ENCODE measurements at places on chromosomes 5 and 9.
A peak's percentile ranks its signal among the peaks of the same experiment; 100 is the strongest.

GRCh38 chr9:83440641-83441040, 97.6 kb downstream of the FRMD3 start:
- DNase-seq, result no peak

- no peak for DNase-seq
Measured at GRCh38 chr9:83444110-83444509, 94.1 kb downstream of the FRMD3 start.

DNA sequence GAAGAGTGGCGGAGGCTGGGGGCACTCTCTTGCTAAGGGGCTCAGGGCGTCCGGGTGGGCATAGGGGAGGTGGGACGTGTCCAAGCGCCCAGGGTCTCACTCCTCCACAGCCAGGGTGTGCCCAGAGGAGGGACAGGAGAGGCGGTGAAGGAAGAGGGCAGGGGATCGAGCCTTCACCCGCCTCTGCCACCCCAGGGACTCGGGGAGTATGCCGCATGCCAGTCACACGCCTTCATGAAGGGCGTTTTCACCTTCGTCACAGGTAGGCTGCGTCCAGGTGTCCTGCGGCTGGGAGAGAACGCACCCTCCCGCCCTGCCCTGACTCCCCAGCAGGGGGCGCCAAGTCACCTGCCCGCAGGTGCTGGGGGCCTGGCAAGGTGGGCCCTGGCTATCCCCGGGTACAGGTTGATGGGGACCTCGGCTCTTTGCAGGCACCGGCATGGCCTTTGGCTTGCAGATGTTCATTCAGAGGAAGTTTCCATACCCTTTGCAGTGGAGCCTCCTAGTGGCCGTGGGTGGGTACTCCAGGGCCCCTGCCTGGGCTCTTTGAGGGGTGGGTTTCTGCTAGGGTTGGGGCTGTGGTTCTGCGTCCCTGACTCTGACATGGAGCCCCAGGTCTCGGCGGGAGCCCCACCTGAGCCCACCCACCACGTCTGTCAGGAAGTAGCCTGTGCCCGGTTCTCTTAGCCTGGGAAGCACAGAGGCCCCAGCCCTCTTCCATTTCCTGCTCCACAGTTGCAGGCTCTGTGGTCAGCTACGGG, 552 bp downstream of the TMEM141 start:
- peak; percentile 60 for DNase-seq

GRCh38 chr5:180129291-180130190, 58.0 kb upstream of the RNF130 start:
- DNase-seq, result peak; percentile 41

DNA sequence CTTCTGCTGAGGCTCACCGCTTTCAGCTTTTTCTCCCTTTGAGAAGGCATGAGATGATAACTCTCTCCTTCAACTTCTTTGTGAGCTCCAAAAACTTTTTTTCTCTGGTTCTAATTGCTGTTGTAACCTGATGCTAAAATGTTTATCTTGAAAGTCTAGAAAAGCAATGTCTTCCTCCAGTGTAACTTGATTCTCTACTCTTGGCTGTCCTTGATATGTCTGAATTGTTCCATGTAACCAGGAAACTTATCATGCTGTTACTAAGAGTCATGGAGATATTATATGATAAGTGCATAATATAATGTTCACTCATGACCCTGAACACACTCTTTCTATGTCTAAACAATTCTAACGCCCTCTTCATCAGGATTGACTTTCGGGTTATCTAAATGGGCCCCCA, 128.0 kb upstream of the ABCA1 start:
- no peak for DNase-seq

DNA sequence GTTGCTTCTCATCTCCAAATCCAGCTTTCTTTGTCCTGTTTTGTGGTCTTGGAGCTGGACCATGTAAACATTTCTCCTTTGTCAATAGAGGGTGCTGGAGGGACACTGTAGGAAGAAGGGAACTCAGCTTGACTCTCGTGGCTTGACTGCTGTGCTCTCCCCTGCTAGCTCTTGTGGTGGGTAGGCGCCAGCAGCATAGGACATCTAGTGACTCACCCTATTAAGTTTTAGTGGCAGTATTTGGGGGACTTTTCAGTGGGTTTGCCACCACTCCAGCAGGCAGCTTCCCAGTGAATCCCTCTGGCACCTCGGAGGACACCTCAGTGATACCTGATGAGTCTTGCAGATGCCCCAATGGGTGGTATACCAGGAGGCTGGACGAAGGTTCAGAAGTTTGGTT, 97.8 kb downstream of the TSSK1B start:
- no peak for DNase-seq

- no peak for DNase-seq
Measured at GRCh38 chr9:20302197-20302596, 320.1 kb downstream of the MLLT3 start.

DNA sequence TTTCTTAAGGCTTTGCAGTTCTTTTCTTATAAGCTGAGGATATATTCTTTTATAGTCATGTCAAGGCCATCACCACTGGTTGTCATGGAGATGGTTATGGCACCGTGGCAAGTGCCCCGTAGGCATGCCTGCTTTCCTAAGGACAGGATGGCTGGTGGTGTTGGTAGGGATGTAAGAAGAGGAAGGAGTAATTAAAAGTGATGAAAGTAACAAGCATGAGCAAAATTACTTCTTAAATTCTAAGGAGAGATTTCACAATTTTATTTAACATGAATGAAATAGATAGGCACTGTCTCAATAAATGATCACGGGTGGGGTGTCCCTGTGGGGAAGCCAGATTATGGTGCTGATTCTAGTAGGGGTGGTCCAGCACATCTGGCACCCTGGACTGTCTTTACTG, 290.2 kb upstream of the KLF4 start:
- DNase-seq, result no peak

- no peak for DNase-seq
Measured at GRCh38 chr5:122972877-122973276, 63.6 kb downstream of the PPIC start.

DNA sequence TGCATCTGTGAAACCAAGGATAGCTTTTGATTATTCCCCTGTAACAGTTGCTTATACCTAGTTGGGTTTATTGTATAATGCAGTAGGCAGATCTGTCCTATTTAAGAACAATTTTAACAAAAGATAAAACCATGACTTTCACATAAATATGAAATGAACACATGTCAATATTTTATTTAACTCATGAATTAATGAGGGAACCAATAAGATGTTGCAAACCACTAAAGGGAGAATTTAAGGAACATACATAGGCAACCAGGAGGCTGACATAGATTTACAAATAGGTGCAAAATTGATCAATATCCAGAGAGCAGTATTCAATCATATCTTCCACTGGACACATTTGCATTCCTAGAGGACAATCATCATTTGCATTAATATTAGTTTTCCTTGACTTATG, 280.0 kb upstream of the BRINP1 start:
- DNase-seq, result no peak
